ENCODE measurements at places on chromosomes 11 and 22.

- DNase-seq = no peak
Measured at GRCh38 chr11:36456156-36456555, 53.9 kb downstream of the TRAF6 start.

GRCh38 chr11:95305705-95306104, 74.7 kb upstream of the SESN3 start:
- no peak for DNase-seq

GRCh38 chr11:102929166-102929565, 26.4 kb downstream of the MMP13 start:
- DNase-seq = no peak

DNA sequence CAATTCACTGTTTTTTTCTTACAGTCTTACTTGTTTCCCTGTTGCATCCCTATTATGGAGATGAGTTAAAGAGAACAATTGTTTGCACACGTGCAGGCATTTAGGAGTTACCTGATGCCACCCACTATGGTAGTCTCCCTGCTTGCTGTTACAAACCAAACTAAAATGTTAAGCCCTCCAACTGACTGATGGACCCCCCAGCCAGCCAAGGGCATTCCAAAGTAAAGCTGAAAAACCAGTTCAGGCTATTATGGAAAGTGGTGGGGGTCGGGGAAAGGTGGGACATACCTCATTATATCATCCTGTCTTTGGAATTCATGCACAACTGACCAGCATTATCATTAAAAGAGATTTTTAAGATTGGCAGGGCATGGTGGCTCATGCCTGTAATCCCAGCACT, 47.0 kb upstream of the GNAZ start:
- DNase-seq = no peak

GRCh38 chr22:36349726-36350125, 38.0 kb downstream of the MYH9 start:
- DNase-seq = no peak

GRCh38 chr11:106156290-106156937, 79.0 kb downstream of the AASDHPPT start:
- DNase-seq = peak; percentile 67

- no peak for DNase-seq
Measured at GRCh38 chr11:112523477-112523876, 262.8 kb upstream of the PLET1 start.

- DNase-seq = no peak
Measured at GRCh38 chr11:128239306-128239705, 348.1 kb downstream of the ETS1 start.

- no peak for DNase-seq
Measured at GRCh38 chr11:6418557-6419008, 311 bp downstream of the APBB1 start.
